ENCODE measurements at places on chromosomes 3 and 15. TPM values are rescaled to one million over a fixed set of nuclear protein-coding genes. Genes with fewer than 3 reads are reported as not detected.
A peak's percentile ranks its signal among the peaks of the same experiment; 100 is the strongest.

DNA sequence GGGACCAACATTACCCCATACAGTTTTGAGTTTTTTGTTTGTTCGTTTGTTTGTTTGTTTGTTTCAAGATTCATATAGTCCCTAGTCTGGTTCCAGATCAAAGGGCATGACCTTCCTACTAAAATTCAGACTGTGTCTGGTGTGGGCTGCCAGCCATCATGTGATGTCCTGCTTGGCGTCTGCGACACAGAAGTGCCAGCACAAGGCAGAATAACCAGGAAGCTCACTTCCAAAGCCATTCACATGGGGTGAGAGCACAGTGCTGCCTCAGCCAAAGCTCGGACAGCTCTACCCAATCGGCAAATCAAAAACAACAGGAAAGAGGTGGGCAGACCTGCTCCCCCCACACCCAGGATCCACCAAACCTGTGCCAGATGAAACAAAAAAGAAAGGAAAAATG lies 142.6 kb upstream of the THBS1 start:
- DNase-seq = no peak

GRCh38 chr15:44319385-44319784 lies 30.9 kb downstream of the GOLM2 start:
- DNase-seq = no peak

DNA sequence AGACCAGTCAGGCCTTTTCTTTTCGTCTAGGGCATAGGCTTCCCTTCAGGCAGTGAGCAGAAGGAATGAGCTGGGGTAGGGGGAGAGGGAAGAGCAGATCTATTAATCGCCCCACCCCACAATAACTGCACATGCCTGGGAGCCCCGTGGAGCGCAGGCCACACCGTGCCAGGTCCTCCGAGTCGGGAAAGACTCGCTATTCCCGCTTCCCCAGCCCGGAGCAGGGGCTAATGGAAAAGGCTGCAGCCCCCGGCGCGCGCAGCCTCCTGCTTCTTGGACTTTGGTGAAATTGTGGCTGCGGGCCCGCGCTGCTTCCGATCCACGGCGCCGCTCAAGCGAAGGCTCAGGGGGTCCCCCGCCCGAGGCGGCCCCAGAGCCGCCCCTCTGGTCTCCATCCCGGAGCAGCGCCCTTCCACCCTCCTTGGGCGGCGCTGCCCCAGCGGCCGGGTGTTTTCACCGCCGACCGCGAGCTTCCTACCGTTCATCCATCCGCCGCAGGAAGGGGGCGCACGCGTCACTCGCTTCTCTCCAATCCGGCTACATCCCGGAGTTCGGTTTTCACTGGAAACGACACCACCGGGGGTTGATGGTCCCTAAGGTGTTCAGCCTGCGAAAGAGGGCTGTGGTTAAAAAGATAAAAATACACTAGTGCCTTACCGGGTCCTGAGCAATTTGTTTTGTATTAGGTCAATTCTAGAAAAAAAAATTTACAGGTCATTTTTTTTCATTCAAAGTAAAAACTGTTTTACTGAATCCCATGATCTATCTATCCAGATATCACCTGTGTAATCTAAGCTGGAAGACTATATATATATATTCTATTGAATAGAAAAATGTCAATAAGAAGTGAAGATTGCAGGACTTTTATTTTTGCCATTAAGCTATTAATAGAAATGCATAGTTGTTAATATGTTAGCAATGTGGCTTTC lies 4.4 kb upstream of the SYNM start:
- DNase-seq = peak; percentile 75

- DNase-seq = no peak
Measured at GRCh38 chr3:141056751-141057171, 5.6 kb downstream of the SPSB4 start.

The CLDN18 gene
- polyA plus RNA-seq = 0.43 TPM

The NRG4 gene
- 0.85 TPM for polyA plus RNA-seq

DNA sequence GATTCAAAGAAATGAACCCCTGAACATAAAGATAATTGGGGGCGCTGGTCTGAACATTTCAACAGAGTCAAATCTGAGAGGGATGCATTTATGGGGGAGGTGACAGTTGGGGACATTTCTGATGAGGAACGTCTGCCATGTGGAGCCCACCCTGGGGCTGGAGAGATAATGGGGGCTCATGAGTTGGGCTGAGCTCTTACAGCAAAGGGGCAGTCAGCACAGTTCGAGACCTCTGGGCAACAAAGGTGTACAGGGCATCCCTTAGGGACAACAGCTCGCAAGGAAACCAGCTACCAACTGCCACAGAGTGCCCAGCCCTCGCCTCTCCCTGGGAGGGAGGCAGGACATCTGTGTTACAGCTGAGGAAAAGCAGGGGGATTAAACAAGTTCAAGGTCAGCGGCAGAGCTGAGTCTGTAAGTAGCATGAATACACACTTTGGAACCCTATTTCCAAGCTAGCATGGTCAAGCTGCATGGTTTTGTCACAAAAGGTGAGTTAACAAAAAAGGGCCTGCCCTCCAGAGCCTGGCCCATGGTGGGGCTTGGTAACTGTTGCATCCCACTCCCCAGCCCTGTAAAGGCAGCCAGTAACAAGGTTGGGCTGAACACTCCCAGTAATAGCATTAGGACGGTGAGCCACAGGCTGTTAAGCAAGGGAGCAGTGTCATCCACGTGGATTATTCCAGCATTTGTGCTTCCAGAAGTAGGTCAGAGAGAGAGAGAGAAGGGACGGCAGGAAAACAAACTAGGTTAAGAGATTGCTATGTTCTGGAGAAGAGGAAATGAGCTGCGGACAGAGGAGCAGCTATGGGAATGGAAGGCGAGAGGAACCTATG lies 4.3 kb downstream of the GNB5 start:
- no peak for DNase-seq

The MRPL47 gene
- not detected for polyA plus RNA-seq

The TGM4 gene
- polyA plus RNA-seq = not detected

The ANKRD63 gene
- polyA plus RNA-seq = 0.14 TPM

- no peak for DNase-seq
Measured at GRCh38 chr3:176796371-176796770, 400.9 kb downstream of the TBL1XR1 start.

DNA sequence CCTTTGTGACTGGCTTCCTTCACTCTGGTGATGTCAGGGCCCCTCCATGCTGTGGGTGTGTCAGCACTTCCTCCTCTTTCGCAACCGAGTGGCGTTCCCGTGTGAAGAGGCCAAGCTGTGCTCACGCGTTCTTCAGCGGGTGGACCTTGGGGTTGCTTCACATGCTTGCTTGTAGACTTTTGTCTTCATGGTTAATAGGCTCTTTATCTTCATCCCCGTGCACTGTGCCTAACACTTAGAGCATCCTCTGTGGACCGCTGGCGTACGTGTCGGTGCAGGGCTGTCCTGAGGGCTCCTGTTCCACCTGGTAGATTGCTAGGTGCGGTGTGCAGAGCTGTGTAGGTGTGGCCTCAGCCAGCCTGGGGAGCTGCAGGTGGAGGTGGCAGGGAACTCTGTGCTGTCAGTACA lies 182.3 kb downstream of the OR4M2 start:
- DNase-seq = no peak

The STARD5 gene
- 3.6 TPM for polyA plus RNA-seq

The SCN11A gene
- polyA plus RNA-seq = 1.4 TPM

Measured in muscle of arm (tissue), 14 donors.